CD8-positive, alpha-beta memory T cell (primary cell): ENCODE measurements at places on chromosomes 16 and 17.

DNA sequence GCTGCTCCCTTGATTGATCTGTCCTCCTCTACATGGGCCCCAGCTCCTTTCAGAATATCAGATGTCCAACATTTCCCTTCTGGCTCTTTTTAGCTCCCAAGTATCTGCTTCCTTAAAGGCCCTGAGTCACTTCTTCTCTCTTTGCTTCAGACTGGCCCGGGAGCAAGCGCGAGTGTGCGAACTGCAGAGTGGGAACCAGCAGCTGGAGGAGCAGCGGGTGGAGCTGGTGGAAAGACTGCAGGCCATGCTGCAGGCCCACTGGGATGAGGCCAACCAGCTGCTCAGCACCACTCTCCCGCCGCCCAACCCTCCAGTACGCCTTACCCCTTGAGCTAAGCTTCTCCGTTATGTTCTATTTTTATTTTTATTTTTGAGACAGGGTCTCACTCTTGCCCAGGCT lies 12.3 kb downstream of the CNTROB start:
- DNase-seq = no peak

DNA sequence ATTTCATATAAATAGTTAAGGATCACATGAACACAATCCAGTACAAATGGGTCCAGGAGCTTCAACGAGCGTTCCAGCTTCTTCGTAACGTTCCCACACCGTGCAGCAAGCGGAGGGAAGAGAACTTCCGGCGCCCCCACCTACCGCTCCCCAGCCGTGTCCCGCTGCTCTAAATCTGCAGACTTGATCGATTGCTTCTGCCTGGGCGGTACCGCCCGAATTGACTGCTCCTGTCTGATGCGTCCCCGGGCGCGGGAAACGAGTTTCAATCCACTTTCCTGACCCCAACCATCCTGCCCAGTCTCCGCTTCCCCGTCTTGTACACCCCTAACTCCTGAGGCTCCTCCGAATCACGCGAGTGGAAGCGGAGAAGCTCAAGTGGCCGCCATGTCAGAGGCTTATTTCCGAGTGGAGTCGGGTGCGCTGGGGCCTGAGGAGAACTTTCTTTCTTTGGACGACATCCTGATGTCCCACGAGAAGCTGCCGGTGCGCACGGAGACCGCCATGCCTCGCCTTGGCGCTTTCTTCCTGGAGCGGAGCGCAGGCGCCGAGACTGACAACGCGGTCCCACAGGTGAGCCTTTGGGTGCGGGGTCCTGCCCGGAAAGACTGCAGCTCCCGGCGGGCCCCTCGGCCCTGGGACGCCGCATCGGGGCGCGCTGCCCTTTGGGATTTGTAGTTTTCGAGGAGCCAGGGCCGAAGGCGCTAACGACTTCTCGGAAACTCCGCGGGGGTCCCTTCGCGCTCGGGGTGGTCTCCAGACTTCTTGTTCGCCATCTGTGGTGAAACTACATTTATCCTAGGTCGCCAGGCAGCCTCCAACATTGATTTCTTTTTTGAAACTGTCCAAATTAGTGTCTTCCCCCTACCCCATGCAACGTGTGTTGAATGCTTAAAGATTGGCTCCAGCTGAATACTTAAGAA lies at the start of gene GINS3:
Gene GINS3 (plus strand): TSS at position 257 of the 923 bp plus-strand sequence. CDS start 131 bp downstream, at position 388.
- DNase-seq = peak; percentile 71

DNA sequence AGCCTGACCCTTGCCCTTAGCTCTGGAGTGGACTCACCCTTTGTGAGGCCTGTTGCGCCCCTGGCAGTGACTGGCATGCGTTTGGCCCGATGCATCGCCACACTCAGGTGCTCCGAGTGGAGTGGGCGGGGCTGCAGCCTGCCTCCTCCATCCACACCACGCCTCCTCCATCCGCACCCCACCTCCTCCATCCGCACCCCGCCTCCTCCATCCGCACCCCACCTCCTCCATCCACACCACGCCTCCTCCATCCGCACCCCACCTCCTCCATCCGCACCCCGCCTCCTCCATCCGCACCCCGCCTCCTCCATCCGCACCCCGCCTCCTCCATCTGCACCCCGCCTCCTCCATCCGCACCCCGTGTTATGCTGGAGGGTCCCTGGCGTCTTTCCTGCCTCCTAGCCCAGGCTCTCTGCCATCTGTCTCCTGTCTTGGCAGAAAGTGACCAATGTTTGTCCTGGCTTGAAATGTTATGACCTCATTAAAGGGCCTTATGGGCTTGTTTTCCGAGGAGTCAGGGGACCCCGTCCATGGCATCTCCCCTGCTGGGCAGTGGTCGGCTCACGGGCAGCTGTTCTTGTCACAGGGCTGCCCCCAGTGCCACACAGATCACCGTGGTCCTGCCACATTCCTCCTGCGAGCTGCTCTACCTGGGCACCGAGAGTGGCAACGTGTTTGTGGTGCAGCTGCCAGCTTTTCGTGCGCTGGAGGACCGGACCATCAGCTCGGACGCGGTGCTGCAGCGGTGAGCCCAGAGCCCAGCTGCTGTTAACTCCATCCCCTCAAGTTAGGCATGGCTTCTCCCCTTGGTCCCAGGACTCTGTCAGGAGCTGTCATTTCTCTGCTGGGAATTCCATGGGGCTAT lies 28.7 kb upstream of the MYO15B start:
- DNase-seq = no peak

DNA sequence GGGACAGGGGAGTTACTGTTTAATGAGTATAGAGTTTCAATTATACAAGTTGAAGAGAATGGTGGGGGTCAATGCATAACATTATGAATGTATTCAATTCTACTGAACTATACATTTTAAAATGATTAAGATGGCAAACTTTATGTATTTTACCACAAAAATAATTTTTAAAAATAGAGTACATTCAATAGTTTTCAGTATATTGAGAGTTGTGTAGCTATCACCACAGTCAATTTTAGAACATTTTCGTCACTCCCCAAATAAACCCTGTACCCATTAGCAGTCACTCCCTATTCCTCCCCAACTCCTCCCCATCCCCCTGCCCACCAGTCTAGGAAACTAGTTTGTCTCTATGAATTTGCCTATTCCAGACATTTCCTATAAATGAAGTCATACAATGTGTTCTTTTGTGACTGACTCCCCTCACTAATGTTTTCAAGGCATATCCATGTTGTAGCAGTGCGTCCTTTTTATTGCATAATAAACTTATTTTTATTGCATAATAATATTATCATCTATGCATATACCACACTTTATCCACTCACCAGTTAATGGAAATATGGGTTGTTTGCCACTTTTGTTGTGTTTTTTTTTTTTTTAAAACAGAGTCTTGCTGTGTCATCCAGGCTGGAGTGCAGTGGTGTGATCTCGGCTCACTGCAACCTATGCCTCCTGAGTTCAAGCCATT lies 52.5 kb upstream of the ERN1 start:
- DNase-seq = no peak

- DNase-seq = no peak
Measured at GRCh38 chr16:66927918-66928649, 2.7 kb upstream of the RRAD start.

GRCh38 chr16:20880867-20881502 lies 19.2 kb downstream of the DCUN1D3 start:
- no peak for DNase-seq

DNA sequence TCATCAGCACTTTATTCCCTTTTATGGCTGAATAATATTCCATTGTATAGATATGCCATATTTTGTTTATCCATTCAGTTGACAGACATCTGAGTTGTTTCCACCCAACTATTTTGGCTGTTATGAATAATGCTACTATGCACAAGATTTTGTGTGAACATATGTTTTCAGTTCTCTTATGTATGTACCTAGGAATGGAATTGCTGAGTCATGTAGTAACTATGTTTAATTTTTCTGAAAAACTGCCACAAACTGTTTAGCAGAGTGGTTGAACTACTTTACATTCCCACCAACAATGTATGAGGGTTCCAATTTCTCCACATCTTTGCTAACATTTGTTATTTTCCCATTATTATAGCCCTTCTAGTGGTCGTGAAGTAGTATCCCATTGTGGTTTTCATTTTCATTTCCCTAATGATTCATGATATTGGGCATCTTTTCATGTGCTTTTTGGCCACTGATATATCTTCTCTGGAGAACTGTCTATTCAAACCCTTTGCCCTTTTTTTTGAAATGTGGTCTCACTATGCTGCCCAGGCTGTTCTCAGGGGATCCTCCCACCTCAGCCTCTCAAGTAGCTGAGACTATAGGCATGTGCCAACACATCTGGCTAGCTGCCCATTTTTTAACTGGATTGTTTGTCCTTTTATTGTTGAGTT lies 26.3 kb downstream of the SMURF2 start:
- no peak for DNase-seq

DNA sequence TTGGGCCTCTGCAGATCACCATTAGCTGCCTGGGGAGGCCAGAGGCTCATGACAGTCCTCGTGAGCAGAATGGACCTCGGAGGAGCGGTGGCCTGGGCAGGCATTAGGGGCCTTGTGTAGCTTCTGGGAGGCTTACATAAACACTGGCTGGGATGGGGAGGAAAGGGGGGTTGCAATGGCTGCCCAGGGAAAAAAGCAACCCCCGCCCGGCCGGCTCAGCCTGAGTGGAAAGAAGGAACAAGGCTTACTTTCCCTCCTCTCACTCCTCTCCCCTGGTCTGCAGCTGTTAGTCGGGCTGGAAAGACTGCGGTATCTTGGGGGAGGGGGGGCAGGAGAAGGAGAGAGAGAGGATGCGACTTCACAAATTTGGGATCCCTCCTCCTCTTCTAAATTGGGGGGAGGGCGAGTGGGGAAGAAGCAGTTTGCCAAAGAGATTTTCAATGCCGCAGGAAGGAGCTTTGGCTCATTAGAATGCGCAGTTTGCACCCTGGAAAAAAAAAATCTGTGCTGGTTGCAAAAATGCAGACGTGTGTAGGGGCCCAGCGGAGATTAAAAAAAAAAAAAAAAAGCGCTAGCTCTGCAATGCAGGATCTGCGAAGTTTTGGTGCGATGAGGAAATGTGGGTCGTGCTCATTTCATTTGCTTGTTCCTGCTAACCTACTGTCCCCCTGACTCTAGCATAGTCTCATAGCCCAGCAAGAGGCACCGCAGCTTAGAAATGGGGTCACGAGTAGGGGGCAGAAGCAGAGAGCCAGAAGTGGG lies 6.6 kb upstream of the NR1D1 start:
- DNase-seq = no peak

- no peak for DNase-seq
Measured at GRCh38 chr17:76530095-76530723, 7.3 kb downstream of the CYGB start.
